ENCODE measurements at places on chromosomes 5 and 9.

- DNase-seq = no peak
Measured at GRCh38 chr5:133821889-133822288, 146.5 kb downstream of the C5orf15 start.

- DNase-seq = no peak
Measured at GRCh38 chr9:119458068-119458467, 88.8 kb upstream of the BRINP1 start.

- DNase-seq = no peak
Measured at GRCh38 chr9:123742009-123742767, 187.7 kb downstream of the DENND1A start.

GRCh38 chr5:112776301-112776856, 38.7 kb downstream of the APC start:
- no peak for DNase-seq

DNA sequence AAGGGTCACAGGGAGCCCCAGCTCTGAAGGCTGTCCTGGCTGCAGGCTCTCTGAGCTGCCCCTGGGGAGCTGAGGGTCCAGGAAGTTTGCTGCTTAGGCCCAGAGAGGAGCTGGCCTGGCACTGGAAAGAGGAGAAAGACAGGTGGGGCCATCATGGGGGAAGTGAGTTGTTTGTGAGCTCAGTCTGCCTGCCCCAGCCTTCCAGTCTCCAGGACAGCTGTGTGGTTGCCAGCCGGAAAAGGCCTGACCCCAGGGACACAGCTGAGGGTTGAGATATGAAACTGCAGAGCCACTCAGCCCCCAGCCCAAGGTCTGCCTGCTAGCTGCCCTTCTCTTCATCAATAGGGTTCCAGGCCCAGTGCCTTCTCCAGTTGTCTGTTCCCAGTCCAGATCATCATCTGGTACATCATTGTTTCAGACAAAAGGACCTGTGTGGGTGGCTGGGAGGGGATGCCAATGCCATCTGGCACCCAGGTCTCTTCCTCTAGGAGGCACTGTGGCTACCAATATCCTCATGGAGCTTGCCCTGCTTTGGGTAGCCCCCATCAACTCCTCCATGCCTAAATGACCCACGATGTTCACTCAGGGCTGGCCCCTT, 4.3 kb upstream of the DDX41 start:
- DNase-seq = no peak

DNA sequence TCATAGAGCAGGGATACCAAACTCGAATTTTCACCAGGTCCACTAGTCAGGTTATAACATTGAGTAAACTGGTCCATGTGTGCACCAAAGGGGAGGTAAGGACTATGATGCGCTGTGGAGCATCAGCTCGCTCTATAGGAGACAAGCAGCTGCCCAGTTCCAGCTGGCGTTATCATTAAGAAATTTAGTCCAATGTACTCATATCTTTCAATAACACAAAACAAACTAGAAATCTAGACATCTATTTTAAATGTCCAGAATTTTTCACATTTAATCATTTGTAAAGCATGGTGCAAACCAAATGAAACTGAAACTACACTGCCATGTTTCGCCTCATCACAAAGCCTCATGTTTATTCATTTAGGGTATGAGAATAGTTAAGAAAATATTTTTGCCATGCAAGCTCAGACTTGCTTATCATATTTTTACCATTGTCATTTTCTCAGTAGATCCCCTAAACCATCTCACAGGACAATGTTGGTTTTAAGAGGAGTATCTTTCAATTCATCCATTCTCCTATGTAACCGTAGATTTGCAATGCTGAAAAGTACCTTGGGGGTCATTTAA, 50.9 kb downstream of the ZNF474 start:
- DNase-seq = no peak

DNA sequence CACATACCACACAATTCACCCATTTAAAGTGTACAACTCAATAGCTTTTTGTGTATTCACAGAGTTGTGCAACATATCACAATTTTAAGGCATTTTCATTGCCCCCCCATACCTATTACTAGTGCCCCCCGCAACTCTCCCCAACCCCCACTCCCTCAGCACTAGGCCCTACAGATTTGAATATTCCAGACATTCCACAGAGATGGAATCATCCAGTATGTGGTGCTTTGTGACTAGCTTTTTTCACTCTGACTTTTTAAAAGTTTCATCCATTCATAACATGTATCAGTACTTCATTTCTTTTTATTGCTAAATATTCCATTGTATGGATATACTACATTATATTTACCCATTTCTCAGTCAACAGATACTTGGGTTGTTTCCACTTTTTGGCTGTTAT, 102.9 kb upstream of the LRRTM2 start:
- DNase-seq = no peak

DNA sequence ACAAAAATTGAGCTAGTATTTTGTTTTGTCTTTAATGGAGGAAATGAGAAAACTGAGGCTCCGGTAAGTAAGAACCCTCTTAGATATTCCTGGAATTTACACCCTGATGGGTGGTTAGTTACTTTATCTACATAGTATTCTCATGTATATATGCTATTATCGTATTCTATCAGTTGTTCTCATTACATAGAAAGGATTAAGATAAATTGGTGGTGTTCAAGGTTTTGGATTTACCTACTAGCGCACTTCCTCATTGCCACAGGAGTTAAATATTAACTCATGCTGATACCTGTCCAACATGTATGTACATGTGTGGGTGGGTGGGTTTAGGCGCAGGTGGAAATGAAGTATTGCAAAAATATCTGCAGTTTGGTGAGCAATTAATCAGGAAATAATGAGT, 61.1 kb upstream of the IFNE start:
- DNase-seq = no peak

DNA sequence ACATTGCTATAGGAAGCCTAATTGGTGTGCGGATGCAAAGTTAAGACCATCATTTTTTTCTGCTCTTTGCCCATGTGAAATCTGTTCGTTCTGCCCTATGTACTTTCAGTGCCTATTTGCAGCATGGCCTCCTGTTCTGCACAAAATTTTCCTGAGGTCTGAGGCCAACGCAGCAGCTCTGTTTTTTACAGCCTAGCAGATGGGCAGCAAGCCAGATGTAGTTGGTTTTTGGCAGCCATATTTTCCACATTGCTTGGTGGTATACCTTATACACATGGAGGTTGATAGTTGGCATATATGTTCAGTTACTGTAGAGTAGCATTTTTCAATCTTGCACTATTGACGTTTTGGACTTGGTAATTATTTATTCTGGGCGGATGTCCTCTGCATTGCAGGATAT, 133.5 kb upstream of the MRPS30 start:
- DNase-seq = no peak

- no peak for DNase-seq
Measured at GRCh38 chr5:160507221-160507721, 85.6 kb downstream of the PTTG1 start.

DNA sequence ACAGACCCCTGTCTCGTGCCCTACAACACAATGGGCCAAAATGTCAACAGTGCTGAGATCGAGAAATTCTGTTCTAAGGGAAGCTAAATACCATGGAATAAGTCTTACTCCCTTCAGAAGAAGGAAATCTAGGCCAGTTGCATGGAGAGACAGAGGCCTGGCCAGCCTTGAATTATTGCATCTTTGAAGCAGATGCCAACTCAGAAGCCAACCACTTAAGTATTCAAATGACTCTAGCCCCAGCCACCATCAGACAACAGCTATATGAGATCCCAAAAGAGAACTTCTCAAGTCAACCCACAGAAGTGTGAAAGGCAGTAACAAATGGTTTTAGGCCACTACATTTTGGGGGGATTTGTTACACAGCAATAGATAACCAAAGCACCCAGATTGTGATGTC, 180.1 kb downstream of the ACTL7B start:
- DNase-seq = no peak

- DNase-seq = no peak
Measured at GRCh38 chr9:136544964-136545691, 720 bp downstream of the NOTCH1 start.

- peak; percentile 20 for DNase-seq
Measured at GRCh38 chr5:158054223-158055110, 195.5 kb upstream of the CLINT1 start.

GRCh38 chr5:141419074-141419880, 1.6 kb upstream of the PCDHGA11 start:
- DNase-seq = no peak

- DNase-seq = peak; percentile 8
Measured at GRCh38 chr5:147560718-147561331, 51.0 kb upstream of the DPYSL3 start.

GRCh38 chr5:36371366-36371765, 69.7 kb upstream of the RANBP3L start:
- no peak for DNase-seq

GRCh38 chr5:27578279-27578678, 539.9 kb upstream of the CDH9 start:
- DNase-seq = no peak

DNA sequence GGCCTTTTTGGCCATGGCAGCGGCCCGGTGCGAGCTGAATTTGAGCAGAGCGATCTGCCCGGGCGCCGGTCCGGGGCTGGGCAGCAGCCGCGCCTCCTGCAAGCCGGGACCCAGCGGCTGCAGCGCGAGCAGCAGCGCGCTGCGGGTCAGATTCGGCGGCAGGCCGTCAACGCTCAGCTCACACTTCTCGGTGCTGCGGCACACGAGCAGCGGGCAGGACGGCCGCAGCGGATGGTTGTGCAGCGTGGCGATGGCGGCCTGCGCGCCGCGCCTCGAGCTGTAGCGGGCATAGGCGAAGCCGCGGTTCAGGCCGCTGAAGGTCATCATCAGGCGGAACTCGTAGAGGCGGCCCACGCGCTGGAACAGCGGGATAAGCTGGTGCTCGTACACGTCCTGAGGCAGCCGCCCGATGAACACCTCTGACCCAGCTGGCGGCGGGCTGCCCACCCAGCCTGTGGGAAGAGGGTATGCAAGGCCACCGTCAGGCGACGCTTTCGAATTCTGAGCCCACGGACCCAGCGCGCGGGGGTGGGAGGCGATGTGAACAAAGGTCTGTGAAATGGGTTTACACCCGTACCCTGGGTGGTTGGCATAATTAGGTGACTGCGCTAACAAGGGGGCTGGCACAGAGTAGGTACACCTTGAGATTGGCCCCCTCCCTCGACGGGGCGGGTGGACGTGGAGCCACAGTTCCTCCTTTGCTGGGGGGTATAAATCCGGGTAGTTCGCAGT, 755 bp downstream of the DND1 start:
- no peak for DNase-seq

GRCh38 chr9:127598839-127599549, 13.1 kb upstream of the STXBP1 start:
- DNase-seq = no peak

GRCh38 chr5:137492331-137492730, 6.8 kb downstream of the SPOCK1 start:
- DNase-seq = no peak

DNA sequence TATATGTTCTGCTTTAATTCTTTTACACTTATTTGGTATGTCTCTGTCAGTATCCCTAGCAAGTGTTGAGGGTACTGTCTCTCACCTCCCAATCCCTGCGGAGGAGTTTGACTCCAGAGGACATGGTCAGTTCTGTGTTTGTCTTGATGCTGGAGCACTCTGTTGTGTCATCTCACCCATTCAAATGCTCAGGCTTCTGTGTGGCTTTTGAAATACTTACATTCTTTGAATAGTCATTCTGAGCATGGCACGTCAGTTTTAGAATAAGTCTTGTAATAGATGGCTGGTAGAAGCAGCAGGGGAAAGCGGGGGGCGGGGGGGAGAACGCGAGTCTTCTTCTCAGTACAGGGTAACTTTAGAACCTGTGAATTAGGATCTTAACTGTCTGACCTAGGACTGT, 12.3 kb downstream of the MAST4 start:
- no peak for DNase-seq

DNA sequence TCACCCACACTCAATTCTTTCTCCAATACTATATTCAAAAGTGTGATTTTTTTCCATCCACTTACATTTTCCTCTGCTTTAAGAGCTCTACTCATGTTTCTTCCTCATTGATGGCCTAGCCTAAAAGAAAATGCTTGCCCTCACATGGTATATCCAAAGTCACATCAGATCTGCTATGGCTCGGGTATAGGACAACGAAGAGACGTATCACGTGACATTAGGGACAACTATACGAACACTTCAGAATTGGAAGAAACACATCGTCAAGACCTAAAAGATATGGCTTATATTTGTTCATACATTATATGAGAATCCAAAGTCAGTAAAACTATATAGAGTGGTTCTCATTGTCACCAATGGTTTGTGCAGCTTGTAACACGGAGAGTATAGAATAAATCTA, 8.2 kb upstream of the ISL1 start:
- DNase-seq = no peak

GRCh38 chr5:66960369-66961137, 236.0 kb downstream of the CD180 start:
- no peak for DNase-seq

- DNase-seq = no peak
Measured at GRCh38 chr5:60379907-60380306, 320.1 kb downstream of the DEPDC1B start.

DNA sequence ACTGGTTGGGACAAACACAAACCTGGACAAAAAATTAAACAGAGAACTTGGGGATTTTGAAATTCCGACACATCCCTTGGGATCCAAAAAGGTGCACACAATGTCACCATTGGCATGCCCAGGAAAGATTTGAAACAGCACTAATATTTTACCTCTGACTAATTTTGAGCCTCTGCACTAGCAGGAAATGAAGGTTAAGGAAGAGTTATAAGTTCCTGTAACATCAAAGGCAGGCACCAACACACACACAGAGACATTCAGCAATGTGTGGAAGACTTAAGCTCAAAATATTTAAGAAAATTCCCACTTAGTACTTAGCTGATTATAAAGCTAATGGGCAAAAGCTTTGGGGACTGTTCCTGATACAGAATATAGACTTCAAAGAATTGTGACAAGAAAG, 247.0 kb downstream of the CDH9 start:
- DNase-seq = no peak

- no peak for DNase-seq
Measured at GRCh38 chr9:110370315-110370714, 32.7 kb upstream of the TXNDC8 start.

DNA sequence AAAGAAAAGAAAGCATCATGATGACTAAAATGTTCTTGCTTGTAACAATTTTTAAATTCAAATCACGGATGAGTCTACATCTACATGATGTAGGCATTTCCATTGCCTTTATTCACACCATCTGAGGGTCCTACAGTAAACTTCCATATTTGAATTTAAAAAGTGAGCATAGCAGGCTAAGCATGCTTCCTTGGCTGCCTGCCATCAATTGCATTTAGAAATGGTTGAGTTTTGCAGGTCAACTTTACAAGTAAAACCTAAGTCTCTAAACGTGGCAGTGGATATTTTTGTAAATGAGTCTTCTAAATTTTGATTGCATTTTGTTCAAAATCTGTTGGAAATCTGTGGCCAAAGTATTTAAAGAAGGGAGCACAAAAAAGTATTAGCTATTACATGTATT, 136.5 kb upstream of the PTCH1 start:
- DNase-seq = no peak

- peak; percentile 32 for DNase-seq
Measured at GRCh38 chr5:11797132-11797531, 107.1 kb downstream of the CTNND2 start.

DNA sequence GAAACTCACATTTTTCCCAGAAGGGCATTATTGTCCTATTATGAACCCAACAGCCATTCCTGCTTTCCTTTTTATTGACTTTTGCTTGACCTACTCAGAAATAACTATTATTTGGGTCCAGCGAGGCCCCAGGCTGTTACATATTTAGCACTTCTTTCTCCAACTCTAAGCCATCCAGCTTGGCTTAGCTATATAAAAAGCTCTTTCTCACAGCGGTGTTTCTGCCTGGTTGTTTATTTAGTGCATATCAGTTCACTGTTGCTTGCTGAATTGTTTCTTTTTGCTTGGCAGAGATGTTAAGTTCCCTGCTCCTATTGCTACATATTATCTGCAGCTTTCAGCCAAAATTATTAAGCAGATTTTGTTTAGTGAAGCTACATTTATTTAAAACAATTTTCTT, 1156.8 kb upstream of the SEMA6A start:
- peak; percentile 83 for DNase-seq

Data from NCI-H2227 treated with DMSO at 0.1 percent for 48 hours (cell line).